NCI-H345 (cell line): ENCODE measurements at places on chromosomes 13 and 19.

GRCh38 chr19:40229484-40229883 lies 3.0 kb upstream of the CCNP start:
- DNase-seq: no peak

DNA sequence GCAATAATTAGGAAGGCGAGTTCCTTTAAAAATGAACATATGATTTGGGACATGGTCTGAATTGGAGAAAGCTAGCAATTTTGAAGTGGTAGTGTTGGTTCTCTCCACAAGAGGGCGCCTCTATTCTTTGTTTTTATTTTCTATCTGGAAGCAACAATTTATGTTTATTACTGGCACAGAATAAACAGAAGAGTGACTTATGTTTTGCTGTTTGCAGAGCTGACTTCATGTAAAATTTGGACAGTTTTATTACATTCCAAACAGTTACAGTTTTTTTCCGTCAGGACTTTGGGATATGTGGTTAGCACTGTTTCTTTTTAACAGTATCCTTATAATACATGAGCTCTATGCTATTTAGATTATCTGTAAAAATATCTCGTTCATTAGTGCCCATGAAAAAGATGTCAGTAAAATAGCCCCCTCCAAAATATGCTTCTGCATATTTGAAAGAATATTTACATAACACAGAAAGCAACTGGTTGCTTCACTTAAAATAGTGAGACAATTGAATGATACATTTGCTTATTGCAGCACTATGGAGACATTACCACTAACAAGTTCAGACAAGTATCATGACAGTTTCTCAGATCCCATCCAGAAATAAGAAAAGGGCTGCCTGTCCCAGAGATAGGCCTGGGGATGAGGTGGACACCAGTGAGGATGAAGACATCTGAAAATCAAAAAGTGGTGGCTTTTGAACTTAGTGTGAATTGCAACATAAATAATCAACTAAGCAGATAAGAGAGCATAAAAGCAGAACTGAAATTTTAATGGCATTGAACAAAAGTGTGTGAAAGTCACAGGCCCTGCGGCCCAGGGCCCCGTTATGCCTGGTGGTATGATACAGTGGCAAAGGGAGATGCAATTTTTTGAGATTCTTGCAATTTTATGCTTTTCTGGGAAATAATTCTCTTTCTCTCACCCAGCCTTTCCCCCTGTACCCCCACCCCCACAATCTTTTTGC lies 32.3 kb upstream of the FGF9 start:
- peak; percentile 43 for DNase-seq

DNA sequence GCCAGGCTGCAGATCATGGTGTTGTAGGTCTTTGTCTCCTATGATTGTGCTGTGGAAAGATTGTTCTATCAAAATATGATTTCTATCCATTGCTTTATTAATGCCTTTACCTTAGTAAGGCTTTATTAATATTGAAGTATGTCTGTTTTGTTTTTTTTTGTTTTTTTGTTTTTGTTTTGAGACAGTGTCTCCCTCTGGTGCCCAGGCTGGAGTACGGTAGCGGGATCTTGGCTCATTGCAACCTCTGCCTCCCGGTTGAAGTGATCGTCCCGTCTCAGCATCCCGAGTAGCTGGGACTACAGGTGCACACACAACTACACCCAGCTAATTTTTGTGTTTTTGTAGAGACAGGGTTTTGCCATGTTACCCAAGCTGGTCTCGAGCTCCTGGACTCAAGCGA lies 7.7 kb downstream of the IRGC start:
- no peak for DNase-seq

- no peak for DNase-seq
These were observed 390.1 kb downstream of the IRS2 start for GRCh38 chr13:109396266-109396665.

DNA sequence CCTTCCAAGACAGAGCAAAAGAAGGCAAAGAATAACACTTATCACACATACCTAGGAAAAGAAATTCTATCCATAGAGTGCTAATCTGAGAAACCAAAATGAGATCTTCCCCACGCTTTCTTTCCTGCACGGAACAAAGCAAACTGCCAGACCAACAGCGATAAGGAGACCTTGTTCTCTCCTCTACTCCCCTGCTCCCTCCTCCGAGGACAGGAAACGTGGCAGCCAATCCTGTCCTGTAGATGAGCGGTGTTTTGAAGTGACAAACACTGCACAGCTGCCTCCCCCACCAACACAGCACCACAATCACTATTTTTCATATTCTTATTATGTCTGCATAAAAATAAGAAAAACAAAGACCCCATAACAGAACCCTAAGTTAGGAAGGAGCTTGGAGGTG lies 113.9 kb upstream of the IRS2 start:
- no peak for DNase-seq

DNA sequence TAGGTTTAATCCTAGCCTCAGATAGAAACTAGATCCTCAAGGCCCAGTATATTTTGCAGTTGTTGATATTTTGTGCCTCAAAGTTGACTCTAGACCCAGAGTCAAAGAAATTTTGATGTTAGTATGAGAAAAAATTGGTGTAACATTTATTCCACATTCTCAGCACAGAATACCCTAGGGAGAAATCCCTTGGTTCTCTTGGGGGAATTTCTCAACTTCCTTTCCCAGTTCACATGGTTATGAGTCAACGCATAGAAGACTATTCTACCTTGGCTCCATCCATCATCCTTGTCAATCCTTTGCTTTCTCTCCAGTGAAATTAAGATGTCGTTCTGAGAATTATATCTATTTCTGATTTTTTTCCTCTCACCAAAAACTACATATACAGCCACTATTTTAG lies 145.3 kb downstream of the POSTN start:
- DNase-seq: no peak

GRCh38 chr13:105721016-105721415 lies 814.4 kb downstream of the EFNB2 start:
- no peak for DNase-seq

DNA sequence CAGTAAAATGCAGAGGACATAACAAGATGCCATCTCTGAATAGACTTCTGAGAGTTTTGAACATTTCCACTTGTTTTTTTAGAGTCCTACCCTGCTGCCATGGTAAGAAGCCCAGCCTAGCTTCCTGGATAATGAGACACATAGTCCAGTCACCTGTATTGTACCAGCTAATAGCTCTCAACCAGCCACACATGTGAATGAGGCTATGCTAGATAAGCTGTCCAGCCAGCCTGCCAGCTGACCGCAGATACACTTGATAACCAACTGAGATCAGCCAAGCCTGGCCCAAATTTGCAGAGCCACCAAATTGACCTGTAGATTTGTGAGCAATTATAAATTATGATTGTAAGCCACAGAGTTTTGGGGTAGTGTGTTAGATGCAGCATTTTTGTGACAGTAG lies 10.7 kb downstream of the RFXAP start:
- DNase-seq: no peak

GRCh38 chr13:51229101-51229719 lies 7.0 kb downstream of the FAM124A start:
- no peak for DNase-seq

- no peak for DNase-seq
These were observed 214.2 kb downstream of the FGF9 start for GRCh38 chr13:21884965-21885567.

GRCh38 chr19:50817941-50818858 lies 5.4 kb downstream of the KLK1 start:
- peak; percentile 84 for DNase-seq

DNA sequence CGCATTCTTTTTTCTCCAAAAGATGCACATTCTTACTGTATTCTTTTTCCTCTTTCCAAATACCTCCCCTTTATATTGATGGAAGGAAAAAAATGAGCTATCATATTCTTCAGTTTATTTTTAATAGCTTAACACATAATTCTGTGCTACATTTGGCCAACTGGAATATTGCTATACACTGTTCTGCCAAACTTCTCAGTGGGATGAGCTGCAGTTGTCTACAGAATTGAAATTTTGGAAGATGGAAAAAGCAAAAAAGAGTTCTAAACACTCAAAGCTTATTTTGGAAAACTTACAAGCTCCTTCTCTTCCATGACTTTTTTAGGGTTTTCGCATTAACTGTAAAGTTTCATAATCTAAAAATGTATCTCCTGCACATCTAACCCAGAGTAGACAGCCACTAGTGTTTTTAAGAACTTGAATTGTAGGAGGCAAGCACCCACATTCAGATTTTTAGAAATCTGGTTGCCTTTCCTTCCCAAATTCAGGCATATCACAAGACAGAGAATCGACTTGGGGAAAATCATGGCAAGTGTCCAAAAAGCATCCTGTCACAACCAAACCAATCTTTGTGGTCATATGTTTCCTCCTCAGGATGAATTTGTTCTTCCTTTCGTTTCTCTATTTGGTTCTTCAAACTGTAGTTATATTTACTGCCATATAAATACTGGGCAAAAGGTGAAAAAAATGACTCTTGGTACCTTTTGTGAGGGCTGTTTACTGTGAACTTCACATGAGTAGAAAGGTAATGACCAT lies 111.4 kb upstream of the FRY start:
- DNase-seq: no peak

GRCh38 chr13:19184176-19184575 lies 2.6 kb upstream of the TUBA3C start:
- no peak for DNase-seq

- DNase-seq: no peak
These were observed 24.4 kb upstream of the SIAH3 start for GRCh38 chr13:45875951-45876350.

DNA sequence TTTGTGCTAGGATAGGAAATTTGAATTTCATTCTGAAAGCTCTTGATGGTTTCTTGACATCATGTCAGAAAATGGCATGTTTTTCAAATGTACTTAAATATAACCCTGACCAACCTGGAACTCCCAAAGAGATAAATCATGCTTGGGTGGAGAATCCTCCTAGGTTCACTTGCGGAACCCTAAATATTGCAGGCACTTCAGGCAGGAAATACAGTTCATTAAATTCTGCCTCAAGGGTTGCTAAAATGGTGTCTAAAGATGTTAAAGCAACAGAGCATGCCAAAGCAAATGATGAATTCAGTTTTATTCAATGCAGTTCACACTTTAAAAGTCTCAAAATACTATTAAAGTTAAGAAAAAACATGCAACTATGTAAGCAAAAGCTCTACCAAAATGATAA lies 415.9 kb downstream of the SLITRK6 start:
- no peak for DNase-seq

- DNase-seq: no peak
These were observed 105.7 kb upstream of the KL start for GRCh38 chr13:32910530-32910929.

DNA sequence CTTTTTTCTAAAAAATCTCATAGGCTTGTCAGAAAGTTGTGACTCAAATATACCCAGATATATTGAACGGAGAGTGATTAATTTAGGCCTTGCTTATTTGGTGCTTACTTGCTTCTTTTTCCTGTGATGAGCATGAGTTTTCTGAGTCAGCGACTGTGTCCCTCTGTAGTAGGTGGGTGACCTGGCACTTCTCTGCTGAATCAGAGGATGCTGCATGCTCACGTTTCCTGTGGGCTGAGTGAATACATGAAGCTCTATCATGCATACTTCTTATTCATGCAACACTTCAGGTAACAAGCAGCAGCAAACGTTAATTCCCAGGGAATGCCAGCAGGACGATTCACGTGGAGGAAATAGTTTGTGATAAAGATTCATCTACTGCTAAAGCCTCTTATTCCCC lies 245.0 kb downstream of the KLF5 start:
- DNase-seq: no peak

GRCh38 chr13:75705395-75705794 lies 69.3 kb downstream of the LMO7 start:
- no peak for DNase-seq

DNA sequence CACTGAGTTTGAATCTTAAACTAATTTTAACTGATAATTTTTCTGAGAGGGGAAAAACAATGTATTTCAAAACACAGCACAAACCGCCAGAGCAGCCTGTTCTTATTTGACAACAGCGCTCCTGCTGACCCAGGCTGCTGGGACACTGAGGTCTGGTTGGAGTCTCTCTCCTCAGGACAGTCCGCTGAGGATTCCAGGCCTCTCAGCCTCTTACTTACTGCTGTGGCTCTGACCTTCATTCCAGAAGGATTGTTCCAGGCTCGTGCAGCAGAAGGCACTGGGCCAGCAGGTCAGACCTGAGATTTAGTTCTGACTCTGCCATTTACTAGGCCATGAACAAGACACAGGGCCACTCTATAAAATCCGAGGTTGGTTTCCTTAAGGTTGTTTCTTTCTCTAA lies 393.6 kb downstream of the TDRD3 start:
- no peak for DNase-seq

DNA sequence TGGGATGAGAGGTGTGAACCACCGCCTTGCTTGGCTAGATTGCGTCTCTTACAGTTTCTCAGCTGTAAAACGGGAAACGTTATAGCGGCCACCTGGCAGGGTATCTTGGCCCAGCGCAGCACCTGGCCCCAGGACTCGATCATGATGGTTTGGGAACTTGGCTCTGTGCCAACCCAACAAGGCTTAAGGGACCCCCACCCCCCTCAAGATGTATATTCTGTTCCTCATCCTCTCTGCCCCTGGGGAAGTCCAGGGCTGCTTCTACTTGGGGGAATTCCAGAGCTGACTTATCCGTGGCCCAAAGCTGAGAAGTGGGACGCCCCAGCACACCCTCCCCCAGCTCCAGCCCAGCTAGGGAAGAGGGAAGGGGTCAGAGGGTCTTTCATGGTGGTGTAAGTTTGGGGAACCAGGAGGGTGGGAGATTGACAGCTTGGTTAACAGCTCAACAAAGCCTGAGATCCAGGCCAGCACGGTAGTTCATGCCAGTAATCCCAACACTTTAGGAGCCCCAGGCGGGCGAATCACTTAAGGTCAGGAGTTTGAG lies 695 bp downstream of the ICAM1 start:
- DNase-seq: no peak

- DNase-seq: no peak
These were observed 139.8 kb downstream of the MIPEP start for GRCh38 chr13:23749288-23749873.

- DNase-seq: no peak
These were observed 1.1 kb downstream of the CCNE1 start for GRCh38 chr19:29812881-29813275.

DNA sequence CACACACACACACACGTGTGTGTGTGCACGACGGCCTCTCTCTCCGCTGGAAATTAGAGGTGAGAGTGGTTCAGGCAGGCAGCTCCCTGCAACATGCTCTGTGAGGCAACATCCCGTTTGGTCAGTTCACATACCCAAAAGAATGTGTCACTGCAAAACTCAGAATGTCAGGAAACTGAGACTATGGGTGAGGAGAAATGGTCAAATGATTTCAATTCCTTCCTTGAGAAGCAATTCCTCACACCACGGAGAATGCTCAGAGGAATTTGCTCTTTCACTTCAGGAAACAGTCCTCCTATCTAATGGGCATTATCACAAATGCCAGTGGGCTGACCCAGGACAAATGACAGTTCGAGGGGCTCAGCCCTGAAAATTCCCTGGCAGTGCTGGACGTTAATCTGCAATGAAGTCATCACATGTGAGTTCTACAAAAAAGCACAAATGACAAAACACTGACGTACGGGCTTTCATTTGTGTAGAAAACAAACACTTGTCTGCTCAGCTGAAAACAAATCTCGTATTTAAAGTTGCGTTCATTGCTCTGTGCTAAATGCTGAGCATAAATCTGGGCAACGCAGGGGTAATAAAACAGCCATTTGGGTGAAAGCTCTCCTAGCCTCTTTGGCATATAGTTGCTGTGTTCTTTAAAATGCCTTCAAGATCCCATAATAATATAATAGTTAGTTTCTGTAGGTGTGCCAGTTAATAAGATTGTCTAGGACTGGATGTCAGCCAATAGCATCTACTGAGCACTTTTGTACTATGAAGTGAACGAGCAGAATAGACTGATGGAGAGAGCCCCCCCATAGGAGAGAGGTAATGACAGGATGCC lies 18.6 kb upstream of the LATS2 start:
- DNase-seq: no peak
